ENCODE measurements at places on chromosomes 5 and 9.

GRCh38 chr5:14513266-14513665 lies 68.3 kb upstream of the OTULINL start:
- DNase-seq = no peak

- DNase-seq = no peak
Observed at GRCh38 chr5:61302200-61302563, 29.9 kb upstream of the ZSWIM6 start.

DNA sequence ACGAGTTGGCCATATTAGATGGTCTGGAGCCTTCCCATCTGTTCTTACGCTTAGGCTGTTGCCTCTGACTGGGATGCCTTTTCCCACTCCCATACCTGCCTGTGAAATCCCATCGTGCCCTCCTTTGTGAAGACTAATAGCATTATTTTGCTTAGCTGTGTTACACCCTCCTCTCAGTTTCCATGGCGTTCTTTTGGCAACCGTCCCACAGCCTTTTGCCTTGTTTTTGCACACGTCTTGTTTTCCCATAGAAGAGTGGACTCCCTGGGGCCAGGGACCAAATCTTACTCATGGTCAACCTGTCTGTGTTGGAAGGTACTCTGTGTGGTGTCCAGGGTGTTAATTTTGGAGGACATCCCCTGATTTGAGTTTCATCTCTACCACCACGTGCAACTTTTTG lies 242.1 kb downstream of the HSPA4 start:
- no peak for DNase-seq

DNA sequence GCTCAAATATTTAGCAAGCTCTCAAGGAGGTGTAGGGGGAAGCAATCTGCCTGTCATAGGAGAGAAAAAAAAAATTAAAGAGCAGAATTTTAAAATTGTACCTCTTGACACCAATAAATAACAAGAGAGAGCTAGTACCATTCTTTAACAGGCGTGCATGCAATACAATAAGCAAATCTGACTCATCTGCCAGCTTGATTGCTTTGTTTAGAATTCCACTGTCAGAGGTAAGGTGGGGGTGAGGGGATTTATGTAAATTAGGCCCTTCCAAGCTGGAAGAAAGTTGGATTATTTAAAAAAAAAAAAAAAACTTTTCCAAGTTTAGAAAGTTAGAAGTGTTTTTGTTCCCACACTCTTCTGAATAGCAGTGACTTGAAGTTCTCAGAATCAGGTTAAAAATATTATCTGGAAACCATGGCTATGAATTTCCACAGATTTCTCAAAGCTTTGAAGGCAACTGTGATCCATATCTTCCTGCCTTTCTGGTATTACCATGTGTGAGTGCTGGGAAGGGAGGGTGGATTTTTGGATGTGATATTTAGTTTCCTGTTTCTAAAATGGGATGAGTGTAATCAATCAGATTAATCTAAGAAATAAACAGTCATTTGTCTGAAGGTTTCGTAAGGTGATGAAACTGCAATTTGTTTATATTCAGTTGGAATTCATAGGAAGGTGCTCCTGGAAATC lies 477.5 kb downstream of the TLE4 start:
- DNase-seq = no peak

Measured in GM13977 (cell line).